Midbrain (tissue), 1 donor: ENCODE measurements at places on chromosomes 13 and 19.

- no peak for DNase-seq
These were observed 85.1 kb downstream of the RNASEH2B start for GRCh38 chr13:50994651-50995050.

DNA sequence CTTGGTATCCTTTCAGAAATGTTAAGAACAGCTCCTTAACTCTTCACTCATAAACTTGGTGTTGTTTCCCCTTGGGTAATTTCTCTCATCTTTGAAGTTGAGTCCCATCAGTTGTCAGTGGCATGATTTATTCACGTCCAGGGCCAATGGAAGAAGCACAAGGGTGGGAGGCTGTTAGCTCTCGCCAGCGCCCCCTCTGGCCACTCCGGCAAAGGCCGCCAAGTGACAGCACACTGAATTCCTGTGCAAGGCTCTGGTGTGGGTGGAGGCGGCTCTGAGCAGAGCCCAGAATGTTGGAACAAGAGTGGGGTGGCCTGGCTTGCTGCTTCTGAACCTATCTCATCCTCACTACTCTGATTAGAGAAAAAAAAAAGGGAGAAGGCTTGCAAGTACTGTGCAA, 13.1 kb upstream of the MEDAG start:
- no peak for DNase-seq

GRCh38 chr13:23621316-23621645, 51.1 kb downstream of the TNFRSF19 start:
- DNase-seq, result no peak

GRCh38 chr13:59743195-59743594, 420.5 kb downstream of the DIAPH3 start:
- DNase-seq, result no peak

GRCh38 chr19:36987091-36987490, 71.0 kb downstream of the ZNF568 start:
- DNase-seq, result no peak

- no peak for DNase-seq
These were observed at the start of gene ELF1 for GRCh38 chr13:41019011-41019487. TSS of gene ELF1 (minus strand) at chr13:41019316. CDS start at chr13:40982054, 37,262 bp downstream.

DNA sequence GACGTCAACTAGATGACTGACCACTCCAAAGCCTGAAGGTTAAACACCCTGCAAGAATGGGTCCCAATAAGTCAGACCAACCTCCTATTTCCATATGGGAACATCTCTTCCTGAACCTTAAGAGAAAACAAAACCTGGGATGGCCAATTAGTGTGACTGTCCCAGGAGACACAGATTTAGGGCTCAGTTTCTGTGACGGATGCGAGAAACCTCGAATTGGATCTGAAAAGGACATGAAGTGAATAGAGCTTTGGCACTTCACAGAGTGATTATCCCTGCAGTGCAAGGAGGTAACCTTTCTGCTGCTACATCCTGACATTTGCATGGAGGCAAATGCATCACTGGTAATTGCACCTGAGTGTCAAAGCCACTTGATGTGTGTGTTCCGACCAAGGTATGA, 442.2 kb upstream of the KLF12 start:
- DNase-seq, result no peak

DNA sequence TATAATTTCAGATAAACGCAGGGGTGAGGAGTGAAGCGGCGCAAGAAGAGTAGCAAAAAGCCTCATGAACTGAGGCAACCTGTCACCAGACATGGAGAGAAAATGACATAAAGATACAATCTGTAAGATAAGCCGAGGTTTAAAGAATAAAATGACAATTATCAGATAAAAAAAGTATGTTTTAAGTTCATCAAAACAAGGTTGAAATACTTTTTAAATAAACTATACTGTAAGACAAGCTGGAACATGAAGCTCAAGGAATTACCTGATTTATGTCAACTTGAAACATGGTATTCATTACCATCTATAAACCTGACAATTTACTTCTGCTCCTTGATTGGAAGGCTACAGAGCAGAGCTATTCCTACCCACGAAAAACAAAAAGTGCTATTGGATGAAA, 61.6 kb downstream of the MYCBP2 start:
- DNase-seq, result no peak

DNA sequence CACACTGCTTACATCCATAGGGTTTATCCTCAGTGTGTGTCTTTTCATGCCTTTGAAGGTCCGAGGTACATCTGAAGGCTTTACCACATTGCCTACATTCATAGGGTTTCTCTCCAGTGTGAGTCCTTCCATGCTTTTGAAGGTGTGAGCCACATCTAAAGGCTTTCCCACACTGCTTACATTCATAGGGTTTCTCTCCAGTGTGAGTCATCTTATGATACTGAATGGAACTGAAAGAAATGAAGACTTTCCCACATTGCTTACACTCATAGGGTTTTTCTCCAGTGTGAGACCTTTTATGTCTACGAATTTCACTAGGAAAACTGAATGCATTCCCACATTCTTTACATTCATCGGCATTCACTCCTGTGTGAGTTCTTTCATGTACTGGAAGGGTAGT, 7.1 kb downstream of the ZNF20 start:
- DNase-seq, result no peak

DNA sequence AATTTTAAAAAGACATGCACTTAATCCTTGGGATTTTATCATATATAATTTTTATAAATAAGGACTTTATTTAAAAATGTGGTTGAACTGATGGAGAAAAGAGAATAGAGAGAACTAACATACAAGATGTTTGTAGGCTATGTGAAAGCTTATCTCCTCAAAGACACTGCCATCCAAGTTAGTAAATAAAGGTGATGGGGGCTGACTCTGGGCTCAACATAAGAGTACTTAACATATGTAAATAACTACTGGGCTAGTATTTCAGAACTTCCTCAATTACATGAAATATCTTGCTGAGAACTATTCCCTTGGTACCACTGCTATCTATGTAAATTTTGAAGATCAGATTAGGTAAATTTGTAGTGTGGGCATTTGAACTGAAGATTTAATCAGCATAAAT, 1017.3 kb upstream of the PCDH20 start:
- DNase-seq, result no peak

- DNase-seq, result no peak
These were observed 60.7 kb upstream of the URI1 start for GRCh38 chr19:29881386-29881785.

DNA sequence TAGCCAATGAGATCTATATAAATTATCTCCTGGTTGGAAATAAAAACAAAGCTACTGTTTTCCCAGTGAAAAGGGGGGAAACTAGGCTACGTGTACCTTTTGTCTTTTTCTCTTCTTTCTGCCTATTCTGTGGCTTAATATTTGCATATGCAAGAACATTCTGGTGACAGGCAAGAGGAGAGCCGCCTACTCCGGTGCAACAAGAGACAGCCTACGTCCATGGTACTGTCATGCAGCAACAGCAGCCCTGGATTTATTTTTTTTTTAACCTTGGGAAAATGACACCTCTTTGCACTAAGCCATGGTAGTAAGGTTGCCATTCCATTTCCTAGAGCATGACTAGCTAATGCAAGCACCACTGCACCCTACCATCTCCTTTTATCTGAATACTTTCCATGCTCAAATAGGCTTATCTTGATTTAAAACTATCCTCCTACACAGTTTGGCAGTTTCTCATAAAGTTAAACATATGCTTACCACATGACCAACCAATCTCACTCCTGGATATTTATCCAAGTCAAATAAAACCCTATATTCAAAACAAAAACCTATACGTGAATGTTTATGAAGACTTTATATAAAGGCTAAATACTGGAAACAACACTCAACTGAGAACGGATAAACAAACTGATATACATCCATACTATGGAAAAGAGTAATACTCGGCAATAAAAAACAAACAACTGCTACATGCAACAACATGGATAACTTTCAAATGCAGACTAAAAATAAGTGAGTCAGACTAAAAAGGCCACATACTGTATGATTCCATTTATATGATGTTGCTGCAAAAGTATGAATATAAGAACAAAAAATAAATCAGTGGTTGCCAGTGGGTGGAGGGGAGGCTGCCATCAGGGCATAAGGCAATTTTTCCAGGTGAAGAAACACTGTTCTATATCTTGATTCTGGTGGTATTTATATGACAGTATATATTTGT, 17.3 kb downstream of the NUFIP1 start:
- DNase-seq, result no peak

DNA sequence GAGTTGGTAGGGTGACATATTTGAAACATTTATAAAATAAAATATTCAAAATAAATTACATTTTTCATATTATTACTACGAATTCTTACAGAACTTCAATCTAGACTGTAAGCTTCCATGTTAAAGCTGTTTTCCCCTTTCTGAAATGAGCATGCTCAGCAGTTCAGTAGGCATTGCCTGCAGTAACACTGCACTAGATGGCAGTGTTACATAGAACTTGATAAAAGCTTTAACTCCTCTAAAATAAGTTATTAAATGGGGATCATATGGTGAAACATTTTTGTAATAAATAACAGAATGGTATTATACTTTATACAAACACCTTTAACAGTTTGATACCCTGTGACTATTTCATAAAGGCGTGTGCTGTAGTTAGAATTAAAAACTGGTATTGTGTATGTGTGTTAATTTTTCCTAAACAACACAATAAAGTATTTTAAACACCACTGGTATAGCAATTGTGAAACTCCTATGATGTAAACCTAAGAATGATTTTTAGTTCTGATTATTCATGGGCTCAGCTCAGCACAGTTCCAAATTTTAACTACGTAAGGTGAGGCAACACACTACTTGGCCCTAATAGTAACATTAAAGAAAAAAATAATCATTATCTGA, 11.6 kb upstream of the GPR18 start:
- DNase-seq, result peak; percentile 52

DNA sequence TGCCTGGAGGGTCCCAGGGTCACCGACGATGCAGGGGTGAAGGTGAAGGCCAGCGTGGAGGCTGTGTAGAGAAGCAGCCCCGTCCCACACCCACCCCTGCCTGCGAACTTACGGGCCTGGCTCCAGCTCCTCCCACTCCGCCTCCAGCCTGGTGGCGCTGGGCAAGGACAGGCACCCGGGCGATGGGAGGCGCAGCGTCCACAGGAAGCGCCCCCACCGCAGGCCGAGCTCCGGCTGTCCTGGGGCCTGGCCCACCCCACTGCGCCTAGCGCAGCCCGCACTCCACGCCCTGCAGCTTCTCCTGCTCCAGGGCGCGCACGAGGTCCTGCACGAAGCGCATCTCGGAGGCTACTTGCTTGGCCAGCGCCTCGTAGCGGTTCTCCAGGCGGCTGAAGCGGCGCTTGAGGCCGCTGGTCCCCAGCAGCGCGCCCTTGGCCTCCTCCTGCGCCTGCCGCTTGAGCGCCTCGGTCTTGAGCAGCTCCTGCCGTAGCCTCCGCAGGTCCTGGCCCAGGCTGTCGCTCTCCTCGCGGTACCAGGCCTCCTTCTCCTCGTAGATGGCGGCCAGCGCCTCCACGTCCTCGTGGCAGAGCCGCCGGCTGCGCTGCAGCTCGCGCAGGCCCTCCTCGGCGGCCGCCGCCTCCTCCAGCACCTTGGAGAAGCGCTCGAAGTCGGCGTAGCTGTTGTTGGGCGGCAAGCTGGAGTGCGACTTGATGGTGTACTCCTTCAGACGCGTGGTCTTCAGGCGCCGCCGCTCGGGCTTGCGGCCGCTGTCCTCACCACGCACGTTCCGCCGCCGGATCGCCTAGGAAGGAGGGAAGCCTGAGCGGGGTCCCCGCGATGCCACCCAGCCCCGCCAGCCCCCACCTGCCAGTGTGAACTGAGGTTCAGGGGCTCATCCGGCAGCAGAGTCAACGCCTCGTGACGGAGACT, 11.8 kb downstream of the DAPK3 start:
- no peak for DNase-seq

GRCh38 chr19:2425622-2426581, 1.5 kb downstream of the TIMM13 start:
- no peak for DNase-seq

GRCh38 chr13:40495621-40496001, 170.8 kb downstream of the FOXO1 start:
- DNase-seq, result no peak

DNA sequence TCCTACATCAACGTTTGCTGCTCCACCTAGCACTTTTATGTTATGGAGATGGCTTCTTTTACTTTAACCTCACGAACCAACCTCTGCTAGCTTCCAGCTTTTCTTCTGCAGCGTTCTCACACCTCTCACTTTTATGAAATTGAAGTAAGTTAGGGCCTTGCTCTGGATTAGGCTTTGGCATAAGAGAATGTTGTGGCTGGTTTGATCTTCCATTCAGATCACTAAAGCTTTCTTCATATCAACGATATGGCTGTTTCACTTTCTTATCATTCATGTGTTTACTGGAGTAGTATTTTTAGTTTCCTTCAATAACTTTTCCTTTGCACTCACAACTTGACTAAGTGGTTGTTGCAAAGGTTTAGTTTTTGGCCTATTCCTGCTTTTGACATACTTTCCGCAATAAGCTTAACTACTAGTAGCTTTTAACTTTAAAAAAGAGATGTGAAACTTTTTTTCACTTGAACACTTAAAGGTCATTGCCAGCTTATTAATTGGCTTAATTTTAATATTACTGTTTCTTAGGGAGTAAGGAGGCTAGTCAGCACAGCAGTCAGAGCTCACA, 60.0 kb upstream of the SPRY2 start:
- no peak for DNase-seq
